ENCODE measurements at places on chromosomes 3 and 15.

- no peak for DNase-seq
Measured at GRCh38 chr3:194404365-194405140, 5.5 kb upstream of the GP5 start.

DNA sequence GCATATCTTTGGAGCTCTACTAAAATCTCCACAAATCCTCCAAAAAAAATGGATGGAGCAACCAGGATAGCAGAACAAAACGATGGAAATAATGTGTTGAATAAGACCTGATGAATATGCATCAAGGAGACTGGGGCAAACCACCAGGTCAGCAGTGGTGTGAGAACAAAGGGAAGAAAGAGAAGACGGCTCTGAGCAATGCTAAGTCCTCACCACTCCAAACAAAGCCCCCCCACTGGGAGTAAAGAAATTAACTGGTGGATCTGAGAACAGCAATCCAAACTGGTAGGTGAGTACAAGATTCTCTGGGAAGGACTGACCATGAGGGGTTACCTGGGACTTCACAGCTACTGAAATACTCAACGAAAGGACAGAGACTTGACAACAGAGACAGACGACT lies 977.3 kb downstream of the TBL1XR1 start:
- DNase-seq: no peak

DNA sequence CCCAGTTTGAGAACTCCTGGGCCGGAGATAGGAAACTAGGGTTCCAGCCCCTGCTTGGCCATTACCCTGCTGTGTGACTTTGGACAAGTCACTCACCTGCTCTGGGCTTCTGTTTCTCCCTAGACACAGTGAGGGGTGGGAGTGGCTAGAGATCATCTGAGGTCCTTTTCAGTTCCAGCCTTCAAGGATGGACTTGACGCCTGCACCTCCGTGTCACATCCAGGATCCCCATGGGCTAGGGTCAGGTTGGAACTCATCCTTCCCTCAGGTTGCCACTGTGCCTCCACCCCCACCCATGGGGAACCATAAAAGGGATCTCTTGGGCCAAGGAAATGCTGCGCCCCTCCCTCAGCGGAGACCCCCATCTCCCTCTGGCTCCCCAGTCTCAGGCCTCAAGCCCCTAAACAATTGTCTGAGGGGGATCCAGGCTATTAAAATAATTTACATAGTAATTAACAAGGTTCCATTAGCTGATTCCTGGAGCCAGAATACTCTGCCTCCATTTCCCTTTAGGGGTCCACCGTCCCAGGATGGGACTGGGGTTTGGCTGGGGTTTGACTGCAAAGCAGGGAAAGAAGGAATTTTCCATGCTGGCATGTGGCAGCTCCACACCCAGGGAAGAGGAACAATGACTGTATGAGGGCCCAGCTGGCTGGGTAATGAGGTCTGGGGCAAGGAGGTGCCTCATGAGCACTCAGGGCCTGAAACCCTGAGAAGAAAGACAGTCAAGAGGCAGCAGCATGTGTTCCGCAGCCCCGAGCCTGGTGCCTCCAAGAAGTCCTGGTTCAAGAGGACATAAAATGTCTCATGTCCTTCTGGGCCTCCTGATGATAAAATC lies 177.7 kb downstream of the SMAD6 start:
- DNase-seq: no peak

- DNase-seq: no peak
Measured at GRCh38 chr15:94972314-94972713, 741.0 kb downstream of the MCTP2 start.

DNA sequence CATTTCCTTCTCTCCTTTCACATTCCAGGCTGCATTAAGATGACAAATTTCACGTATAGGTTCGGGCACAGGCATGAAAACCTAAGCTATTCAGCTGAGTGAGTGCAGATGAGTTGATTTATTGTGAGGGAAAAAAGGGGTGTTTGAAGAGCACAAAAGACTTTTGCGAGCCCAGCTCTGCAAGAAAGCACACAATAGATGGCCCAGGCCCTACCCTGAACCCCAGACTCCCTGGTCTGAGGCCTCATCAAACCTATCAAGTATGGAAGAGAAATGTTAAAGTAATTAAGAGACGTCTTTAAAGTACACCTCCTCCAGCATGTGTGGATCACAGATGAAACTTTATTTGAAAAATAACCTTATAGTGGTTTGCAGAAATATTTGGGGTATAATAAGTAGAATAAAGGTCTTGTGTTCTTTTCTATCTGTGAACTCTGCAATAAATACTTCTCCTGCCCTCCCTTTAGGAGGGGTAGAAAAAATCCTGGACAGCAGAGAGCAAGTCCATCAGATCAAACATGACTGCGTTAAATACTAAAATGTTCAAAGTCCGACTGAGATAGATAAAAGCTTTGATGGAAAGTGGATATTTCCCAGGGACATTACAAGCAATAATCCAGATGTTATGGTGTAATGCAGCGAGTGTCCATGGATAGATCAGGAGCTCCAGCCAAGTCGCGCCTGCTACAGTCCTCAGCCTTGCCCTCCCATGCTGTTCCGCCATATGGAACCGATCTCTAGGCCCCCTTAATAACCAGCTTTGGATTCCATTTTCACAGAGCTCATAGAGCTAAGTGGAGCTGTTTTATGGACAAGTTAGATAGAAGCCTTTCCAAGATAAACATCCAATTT lies 121.5 kb downstream of the MCTP2 start:
- DNase-seq: no peak

Data from stimulated activated CD8-positive, alpha-beta memory T cell treated with anti-CD3 and anti-CD28 coated beads, Interleukin-4, amount 100 ng/mL, for 1 hour (primary cell).